ENCODE measurements at places on chromosomes 4 and X. TPM values are rescaled to one million over a fixed set of nuclear protein-coding genes. Genes with fewer than 3 reads are reported as not detected.
A peak's percentile ranks its signal among the peaks of the same experiment; 100 is the strongest.

GPR119 gene
- not detected for total RNA-seq

PPBP gene
- total RNA-seq: 0.92 TPM

GDPD2 gene
- 1.3 TPM for total RNA-seq

SPANXA1 gene
- total RNA-seq: not detected

CCDC149 gene
- 0.91 TPM for total RNA-seq

GRCh38 chr4:39406763-39407583, at the start of gene KLB:
KLB (plus strand) TSS chr4:39406930; CDS start chr4:39406950, 20 bp downstream.
- no peaks in the 10 kb centered on the region for H3K36me3 ChIP-seq
- H3K27me3 ChIP-seq: no peaks in the 10 kb centered on the region
- no peak within 1 kb of the TSS for H3K4me3 ChIP-seq
- H3K4me1 ChIP-seq: no peaks in the 10 kb centered on the region
- no peak for DNase-seq
- H3K27ac ChIP-seq: no peak within 1 kb of the TSS

- no peak for DNase-seq
- H3K4me3 ChIP-seq: peak overlapping the region; percentile 71
- H3K36me3 ChIP-seq: no peaks in the 10 kb centered on the region
- peaks cover 45% of the 10 kb centered on the region for H3K4me1 ChIP-seq
- no peaks in the 10 kb centered on the region for H3K27me3 ChIP-seq
Measured at GRCh38 chr4:104491481-104492182, 3.1 kb downstream of the CXXC4 start.

- H3K36me3 ChIP-seq: no peaks in the 10 kb centered on the region
- no peaks in the 10 kb centered on the region for H3K4me1 ChIP-seq
- no peak for DNase-seq
- H3K27ac ChIP-seq: no peak overlapping the region
- H3K4me3 ChIP-seq: no peak overlapping the region
Measured at GRCh38 chr4:138348055-138348454, 105.9 kb upstream of the SLC7A11 start.

DNA sequence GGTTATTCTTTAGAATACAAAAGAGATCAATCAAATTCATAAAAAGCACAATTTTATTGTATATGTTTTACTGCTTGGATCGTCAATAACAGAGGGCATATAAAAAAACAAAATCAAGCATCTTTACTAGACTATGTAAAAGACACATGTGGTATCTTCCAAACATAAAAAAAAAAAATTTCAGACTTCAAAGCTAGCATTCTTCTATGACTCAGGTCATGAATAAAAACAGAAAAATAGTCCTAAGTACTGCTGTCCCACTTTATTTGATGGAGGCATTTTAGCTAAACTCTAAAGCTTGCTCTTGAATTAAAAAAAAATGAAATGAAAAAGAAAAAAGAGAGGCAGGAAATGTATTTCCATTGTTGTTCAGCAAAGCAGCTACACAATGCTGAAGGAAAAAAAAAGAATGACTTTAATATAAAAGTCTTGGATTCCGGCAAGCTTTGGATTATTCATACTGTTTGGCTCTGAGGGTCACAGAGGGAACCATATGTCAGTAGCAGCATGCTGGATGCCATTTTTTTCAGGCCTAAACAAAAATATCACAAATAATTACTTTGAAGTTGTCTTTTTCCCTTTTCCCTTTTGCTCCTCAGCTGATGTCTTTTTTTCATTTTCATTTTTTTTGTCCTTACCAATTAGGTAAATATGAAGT, 249.1 kb upstream of the DIAPH2 start:
- H3K4me3 ChIP-seq: no peak overlapping the region
- no peaks in the 10 kb centered on the region for H3K4me1 ChIP-seq
- DNase-seq: no peak
- no peaks in the 10 kb centered on the region for H3K36me3 ChIP-seq
- no peaks in the 10 kb centered on the region for H3K27me3 ChIP-seq

DNA sequence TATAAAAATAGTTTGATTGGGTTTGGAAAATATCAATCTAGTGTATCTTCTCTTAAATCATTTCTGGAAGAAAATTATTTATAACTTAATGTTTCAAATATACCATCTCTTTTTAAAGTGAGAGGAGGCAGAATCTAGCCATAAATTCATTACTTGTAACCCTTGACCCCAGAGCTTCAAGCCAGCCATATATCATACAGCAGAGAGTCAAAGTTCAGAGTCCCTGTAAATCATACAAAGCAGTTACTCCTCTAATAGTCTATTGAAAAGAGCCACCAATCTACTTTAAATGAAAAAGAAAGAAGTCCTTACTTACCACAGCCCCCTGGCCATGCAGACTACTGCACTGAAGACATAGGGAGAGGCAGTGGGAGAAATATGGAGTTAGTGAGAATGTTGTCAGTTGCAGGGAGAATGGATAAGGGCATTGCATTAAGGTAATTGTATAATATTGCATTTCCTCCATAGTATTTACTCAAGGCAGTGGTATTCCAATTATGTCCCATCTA, 229.5 kb downstream of the NKX6-1 start:
- no peaks in the 10 kb centered on the region for H3K36me3 ChIP-seq
- H3K4me1 ChIP-seq: no peaks in the 10 kb centered on the region
- no peaks in the 10 kb centered on the region for H3K27me3 ChIP-seq
- no peak overlapping the region for H3K27ac ChIP-seq

DNA sequence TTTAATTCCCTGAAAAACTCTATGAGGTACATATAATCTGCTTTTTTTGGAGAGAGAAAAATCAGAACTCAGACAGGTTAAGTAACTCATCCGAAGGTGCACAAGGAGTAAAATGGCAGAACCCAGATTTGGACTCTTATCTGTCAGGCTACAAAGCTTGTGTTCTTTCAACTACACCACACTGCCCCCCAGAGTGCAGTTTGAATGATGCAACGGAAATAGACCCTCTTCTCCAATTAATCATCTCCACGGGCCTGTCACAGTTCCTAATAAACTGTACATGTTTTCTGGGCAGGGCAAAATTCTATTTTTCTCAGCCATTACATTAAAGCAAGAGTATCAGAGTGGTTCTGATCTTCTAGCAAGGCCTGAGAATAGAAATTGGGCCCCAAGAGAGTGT, 35.3 kb upstream of the DCX start:
- no peak overlapping the region for H3K27ac ChIP-seq
- no peaks in the 10 kb centered on the region for H3K36me3 ChIP-seq
- DNase-seq: no peak
- H3K4me1 ChIP-seq: no peaks in the 10 kb centered on the region
- H3K27me3 ChIP-seq: no peaks in the 10 kb centered on the region

- H3K4me1 ChIP-seq: no peaks in the 10 kb centered on the region
- no peaks in the 10 kb centered on the region for H3K27me3 ChIP-seq
- no peaks in the 10 kb centered on the region for H3K36me3 ChIP-seq
- no peak overlapping the region for H3K4me3 ChIP-seq
- no peak for DNase-seq
Measured at GRCh38 chr4:48960988-48961635, 25.0 kb upstream of the CWH43 start.

DNA sequence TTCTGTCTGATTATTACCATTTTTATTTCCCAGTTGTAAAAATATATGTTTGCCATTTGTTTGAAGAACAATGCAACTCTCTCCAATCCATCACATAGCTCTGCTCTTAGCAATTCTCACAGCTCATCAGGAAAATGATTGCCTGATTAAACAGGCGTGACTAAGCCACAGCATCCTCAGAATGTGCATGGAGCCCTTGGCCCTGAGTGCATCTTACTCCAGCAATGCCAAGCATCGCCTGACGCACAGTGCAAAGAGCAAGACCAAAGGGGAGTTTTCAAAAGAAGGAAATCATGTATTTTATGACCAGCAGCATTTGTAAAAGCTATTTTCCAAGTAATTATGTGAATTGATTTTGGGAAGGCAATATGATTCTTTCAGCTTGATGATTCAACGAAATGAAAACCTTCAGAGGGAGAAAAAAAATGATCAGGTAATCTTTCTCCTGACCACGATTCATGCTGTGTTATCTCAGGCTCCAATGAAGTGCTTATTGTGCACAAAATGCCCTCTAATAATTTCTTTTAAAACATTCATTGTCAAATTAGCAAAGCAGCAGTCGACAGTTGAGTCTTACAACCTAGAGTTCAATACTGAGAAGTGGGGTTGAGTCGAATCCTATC, 138.0 kb upstream of the FAM9B start:
- H3K4me1 ChIP-seq: no peaks in the 10 kb centered on the region
- no peak overlapping the region for H3K4me3 ChIP-seq
- no peaks in the 10 kb centered on the region for H3K27me3 ChIP-seq
- no peak for DNase-seq

DNA sequence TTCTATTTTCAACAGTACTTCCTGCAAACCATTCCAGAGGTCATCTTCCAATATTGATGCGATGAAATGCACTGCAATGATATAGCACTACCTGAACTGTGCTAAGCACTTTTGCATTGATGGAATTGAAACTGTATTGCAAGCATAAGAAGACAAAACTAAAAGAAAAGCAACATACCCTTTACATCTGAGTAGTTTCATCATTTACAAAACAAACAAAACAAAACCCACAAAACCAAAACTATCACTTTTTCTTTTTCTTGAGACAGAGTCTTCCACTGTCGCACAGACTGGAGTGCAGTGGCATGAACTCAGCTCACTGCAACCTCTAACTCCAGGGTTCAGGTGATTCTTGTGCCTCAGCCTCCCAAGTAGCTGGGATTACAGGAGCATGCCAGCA, 120.1 kb upstream of the NAP1L5 start:
- no peak for DNase-seq
- H3K4me3 ChIP-seq: no peak overlapping the region
- peaks cover 10% of the 10 kb centered on the region for H3K4me1 ChIP-seq
- H3K36me3 ChIP-seq: no peaks in the 10 kb centered on the region
- no peak overlapping the region for H3K27ac ChIP-seq

- H3K27ac ChIP-seq: no peak overlapping the region
- no peaks in the 10 kb centered on the region for H3K27me3 ChIP-seq
- no peaks in the 10 kb centered on the region for H3K4me1 ChIP-seq
- no peak overlapping the region for H3K4me3 ChIP-seq
- no peaks in the 10 kb centered on the region for H3K36me3 ChIP-seq
- DNase-seq: no peak
Measured at GRCh38 chrX:134803060-134803459, 144.8 kb upstream of the PLAC1 start.

- peaks cover under 1% of the 10 kb centered on the region for H3K4me1 ChIP-seq
- H3K27ac ChIP-seq: no peak overlapping the region
- no peaks in the 10 kb centered on the region for H3K27me3 ChIP-seq
- H3K36me3 ChIP-seq: no peaks in the 10 kb centered on the region
- H3K4me3 ChIP-seq: no peak overlapping the region
Measured at GRCh38 chr4:151402145-151402865, 6.7 kb upstream of the FHIP1A start.
